ENCODE measurements at places on chromosomes 2 and 18. TPM values are rescaled to one million over a fixed set of nuclear protein-coding genes. Genes with fewer than 3 reads are reported as not detected.

DNA sequence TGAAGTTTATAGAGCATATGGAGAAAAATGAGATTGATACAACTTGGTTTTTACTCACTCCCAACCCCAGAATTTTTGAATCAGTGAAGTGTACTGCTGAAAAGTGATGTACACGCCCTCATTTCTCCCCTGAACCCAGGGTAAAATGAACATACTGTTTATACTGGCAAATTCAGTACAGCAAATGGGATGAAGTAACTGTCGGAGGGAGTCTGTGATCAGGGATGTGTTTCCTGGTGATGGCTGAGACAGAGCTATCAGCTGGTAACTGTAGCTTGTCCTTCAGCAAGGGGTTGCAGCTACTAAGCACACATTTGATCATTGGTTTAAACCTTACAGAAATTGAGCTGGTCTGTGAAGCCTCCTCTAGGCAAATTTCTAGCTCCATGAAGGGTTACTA is 191.6 kb downstream of the PTPRM start:
- DNase-seq: no peak
- H3K27ac ChIP-seq: no peak overlapping the region
- no peaks in the 10 kb centered on the region for H3K4me1 ChIP-seq
- H3K4me3 ChIP-seq: no peak overlapping the region
- H3K27me3 ChIP-seq: no peaks in the 10 kb centered on the region

- H3K27me3 ChIP-seq: no peaks in the 10 kb centered on the region
- no peak overlapping the region for H3K27ac ChIP-seq
- no peaks in the 10 kb centered on the region for H3K36me3 ChIP-seq
- H3K4me1 ChIP-seq: no peaks in the 10 kb centered on the region
- no peak for DNase-seq
- H3K4me3 ChIP-seq: no peak overlapping the region
Measured at GRCh38 chr2:118786746-118787145, 60.7 kb downstream of the EN1 start.

DNA sequence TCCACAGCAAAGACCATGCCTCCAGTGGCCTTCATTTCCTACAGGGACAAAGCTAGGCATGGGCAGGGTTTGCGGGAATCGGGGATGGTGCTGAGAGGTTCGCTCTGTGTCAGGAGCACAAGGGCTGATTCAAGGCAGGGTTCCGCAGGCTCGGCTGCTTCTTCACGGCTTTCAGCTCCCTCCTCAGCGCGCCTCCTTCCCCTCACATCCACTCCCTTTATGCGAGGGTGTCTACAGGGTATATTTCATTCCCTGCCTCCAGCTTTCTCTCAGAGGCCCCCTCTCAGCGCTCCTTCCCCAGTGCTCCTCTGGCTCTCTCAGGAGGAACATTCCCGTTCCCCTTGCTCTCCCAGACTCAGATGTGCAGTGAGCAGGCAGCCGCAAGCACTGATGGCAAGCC is 78.7 kb upstream of the ASB18 start:
- DNase-seq: no peak
- no peaks in the 10 kb centered on the region for H3K4me1 ChIP-seq
- H3K27me3 ChIP-seq: no peaks in the 10 kb centered on the region
- no peaks in the 10 kb centered on the region for H3K36me3 ChIP-seq

DNA sequence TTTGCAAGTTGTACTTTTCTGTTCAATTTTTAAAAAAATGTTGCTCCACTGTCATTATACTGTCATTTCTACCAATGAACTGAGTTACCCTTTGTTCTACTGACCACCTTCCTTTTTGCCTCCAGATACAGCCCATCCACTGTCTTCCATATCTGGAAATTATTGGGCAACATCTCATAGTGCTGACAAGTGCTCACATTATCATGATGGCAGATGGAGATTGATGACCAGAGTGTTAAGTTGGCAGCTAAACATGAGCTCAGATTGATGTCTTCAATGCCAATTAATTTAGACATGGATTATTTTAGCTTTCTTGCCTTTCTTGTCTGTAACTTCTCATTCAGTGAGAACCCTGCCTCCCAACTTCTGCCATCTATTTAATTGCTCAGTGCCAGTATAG is 76.6 kb downstream of the KIAA1328 start:
- no peak for DNase-seq
- no peaks in the 10 kb centered on the region for H3K36me3 ChIP-seq
- H3K4me1 ChIP-seq: no peaks in the 10 kb centered on the region
- no peak overlapping the region for H3K27ac ChIP-seq
- H3K27me3 ChIP-seq: no peaks in the 10 kb centered on the region

- H3K27ac ChIP-seq: no peak overlapping the region
- no peaks in the 10 kb centered on the region for H3K27me3 ChIP-seq
- no peak for DNase-seq
- H3K4me1 ChIP-seq: no peaks in the 10 kb centered on the region
- H3K4me3 ChIP-seq: no peak overlapping the region
- no peaks in the 10 kb centered on the region for H3K36me3 ChIP-seq
Measured at GRCh38 chr18:30106356-30106755, 936.2 kb downstream of the DSC3 start.

Gene SFT2D3
- 11.4 TPM for total RNA-seq

- H3K27me3 ChIP-seq: no peaks in the 10 kb centered on the region
- H3K4me3 ChIP-seq: no peak overlapping the region
- DNase-seq: no peak
- H3K4me1 ChIP-seq: peaks cover 24% of the 10 kb centered on the region
- H3K27ac ChIP-seq: no peak overlapping the region
Measured at GRCh38 chr2:19757586-19757985, 144.2 kb downstream of the TTC32 start.

Gene MBOAT2
- total RNA-seq: 36.4 TPM

Gene REG3A
- total RNA-seq: not detected

DNA sequence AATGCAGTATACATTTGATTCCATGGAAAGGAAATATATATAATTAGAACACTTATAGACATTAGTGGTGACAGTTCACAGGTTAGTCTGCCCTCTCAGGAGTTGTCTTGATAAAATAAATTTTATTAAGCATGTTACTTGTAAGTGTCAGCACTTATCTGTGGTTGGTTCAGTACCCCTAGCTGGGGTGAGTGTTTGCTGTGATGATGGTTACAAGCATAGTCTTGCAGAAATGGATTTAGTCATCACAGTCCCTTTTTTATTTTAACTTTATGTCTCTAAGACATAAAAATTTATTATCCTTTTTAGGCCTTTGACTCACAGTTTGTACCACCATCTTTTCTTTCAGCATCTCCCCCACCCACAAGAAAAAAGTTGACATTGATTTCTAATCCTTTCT is 52.1 kb downstream of the NCK2 start:
- no peak for DNase-seq
- peak overlapping the region; percentile 13 for H3K27ac ChIP-seq
- H3K4me3 ChIP-seq: no peak overlapping the region
- no peaks in the 10 kb centered on the region for H3K36me3 ChIP-seq

- no peak overlapping the region for H3K4me3 ChIP-seq
- H3K27ac ChIP-seq: no peak overlapping the region
- H3K36me3 ChIP-seq: no peaks in the 10 kb centered on the region
- DNase-seq: no peak
- no peaks in the 10 kb centered on the region for H3K4me1 ChIP-seq
- no peaks in the 10 kb centered on the region for H3K27me3 ChIP-seq
Measured at GRCh38 chr2:216650626-216651257, 17.5 kb downstream of the IGFBP2 start.

Gene OR6B2
- not detected for total RNA-seq

- no peak overlapping the region for H3K27ac ChIP-seq
- DNase-seq: no peak
- no peaks in the 10 kb centered on the region for H3K27me3 ChIP-seq
- no peaks in the 10 kb centered on the region for H3K4me1 ChIP-seq
- H3K4me3 ChIP-seq: no peak overlapping the region
Measured at GRCh38 chr2:15993232-15993610, 52.9 kb downstream of the MYCN start.

Data from SJSA1 (cell line).